ENCODE measurements at places on chromosomes 6 and 20.

DNA sequence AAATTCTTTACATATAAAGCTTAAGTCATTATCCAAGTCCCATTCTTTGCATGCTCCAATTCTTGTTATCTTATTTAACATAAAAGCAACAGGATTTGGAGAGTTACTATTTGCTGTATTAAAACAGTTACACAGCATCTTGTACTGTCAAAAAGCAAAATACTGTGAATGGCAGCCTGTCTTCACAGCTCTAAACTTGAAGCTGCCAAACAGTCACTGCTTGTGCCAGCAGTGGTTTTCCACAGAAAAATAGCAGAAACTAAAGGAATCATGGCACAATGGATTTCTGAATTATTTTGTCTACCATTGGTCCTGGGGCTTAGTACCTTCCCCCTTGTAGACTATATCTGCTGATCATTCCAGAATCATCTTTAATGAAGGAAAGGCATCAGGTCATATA, 107.5 kb downstream of the SESN1 start:
- DNase-seq, result no peak

DNA sequence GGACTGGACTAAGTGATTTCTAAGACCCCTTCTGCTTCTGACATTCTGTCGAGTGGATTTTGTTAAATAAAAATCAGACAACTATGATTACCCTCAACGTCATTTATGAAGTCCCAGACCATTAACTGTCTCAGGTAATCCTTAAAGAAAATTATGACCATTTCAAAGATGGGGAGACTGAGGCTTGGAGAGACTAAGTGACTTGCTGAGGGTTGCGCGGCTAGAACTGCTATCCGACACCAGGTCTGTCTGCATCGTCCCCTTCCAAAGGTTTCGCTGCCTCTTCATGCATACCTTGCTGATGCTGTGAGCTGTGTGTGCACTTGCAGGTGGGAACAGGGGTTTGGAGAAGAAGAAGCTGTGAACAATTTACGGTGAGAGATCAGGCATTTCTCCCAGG, 3.1 kb downstream of the SNPH start:
- DNase-seq, result no peak

DNA sequence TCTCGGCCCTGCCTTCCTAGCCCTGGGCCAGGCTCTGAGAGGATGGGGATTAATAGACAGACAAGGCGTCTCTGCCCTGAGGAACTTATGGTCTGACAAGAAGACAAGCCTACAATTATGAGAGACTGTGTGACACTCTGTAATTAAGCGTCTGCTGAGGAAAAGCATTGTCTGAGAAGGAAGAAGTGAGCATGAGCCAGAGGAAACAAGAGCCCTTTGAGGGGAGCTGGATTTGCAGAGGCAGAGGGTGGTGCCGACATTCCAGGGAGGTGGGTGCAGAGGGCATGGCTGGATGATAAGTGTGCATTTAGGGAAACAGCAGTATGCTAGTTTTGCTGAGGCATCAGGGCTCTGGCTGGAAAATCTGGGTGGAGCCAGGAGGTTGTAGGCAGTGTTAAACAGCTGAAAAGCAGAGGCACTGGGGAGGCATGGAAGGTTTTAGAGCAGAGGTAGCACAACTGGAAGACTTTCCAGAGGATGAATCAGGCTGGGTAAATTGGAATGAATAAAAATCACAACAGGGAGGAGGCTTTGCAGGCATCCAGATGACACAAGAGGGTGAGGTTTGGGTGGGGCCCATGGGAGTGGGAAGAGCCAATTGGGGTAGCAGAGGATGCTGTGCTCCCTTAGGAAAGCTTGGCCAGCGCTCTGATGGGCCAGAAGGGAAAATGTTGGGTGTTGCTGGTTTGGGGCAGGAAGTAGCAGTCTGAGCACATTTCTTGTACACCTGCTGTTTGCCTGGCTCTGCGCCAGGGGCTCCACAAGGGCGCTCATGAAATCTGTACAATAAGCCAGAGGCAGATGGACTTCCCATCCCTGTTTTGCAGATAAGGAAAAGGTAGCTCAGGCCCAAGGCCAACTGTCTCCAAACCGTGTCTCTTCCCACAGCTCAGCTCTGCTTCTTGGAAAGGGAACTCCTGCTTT, 74.0 kb upstream of the MYL9 start:
- no peak for DNase-seq

GRCh38 chr6:2988094-2988425, 11.6 kb upstream of the NQO2 start:
- DNase-seq, result no peak

DNA sequence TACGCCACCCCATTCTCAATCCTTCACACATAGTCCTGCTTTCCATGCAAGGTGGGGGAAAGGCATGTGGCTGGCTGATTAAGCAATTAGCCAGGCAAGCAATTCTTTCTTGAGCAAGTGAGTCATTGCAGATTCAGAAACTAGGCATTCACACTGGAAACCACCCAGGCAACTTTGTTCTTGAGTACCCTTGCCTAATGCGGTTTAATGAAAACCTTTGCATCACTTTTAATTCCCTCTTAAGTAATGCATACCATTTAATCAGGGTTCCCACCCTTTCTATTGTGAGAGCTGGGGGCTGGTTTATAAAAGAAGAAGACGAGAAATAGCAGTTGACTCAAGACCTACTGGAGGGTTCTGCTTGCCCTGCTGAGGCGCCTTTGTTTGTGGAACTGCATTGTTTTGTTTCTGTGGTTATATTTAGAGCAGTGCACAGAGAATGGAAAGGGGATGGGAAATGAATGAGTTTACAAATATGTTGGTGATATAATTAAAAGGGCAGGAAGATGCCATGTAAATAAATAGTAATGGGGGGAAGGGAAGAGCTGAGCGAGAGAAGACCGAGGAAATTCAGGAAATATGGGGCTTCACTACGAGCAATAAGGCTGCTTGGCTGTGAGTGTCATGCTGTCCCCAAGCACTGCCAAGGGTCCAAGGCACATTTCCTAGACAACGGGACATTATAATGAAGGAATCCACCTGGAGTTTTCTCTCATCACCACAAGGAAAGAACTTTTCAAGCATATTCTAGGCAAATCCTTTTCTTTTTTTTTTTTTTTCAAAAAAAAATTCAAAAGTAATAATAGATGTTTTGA, 48.8 kb upstream of the TSHZ2 start:
- peak; percentile 54 for DNase-seq
